ENCODE measurements at places on chromosomes 5 and 9.

DNA sequence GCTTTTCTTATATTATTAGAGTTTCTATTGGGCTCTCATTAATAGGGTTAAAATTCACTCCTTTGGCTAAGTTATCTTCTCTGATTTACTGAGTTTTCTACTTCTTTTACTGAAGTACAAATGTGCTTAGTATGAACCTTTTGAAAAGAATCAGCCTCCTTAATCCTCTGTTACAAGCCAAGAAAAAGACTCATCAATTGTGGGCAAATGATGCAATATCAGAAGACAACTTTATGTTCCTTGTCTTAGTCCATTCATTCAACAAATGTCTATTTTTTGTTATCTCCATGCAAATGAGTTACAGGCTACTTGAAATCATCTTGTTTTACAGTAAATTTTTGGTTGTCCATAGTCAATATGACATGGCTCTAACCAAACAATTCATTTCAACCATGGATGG lies 40.3 kb downstream of the SNCAIP start:
- no peak for DNase-seq

- DNase-seq: no peak
Measured at GRCh38 chr9:115986508-115986907, 167.1 kb upstream of the PAPPA start.

- DNase-seq: no peak
Measured at GRCh38 chr5:155027993-155028629, 14.6 kb downstream of the KIF4B start.

- no peak for DNase-seq
Measured at GRCh38 chr9:95435074-95435728, 81.6 kb downstream of the PTCH1 start.

DNA sequence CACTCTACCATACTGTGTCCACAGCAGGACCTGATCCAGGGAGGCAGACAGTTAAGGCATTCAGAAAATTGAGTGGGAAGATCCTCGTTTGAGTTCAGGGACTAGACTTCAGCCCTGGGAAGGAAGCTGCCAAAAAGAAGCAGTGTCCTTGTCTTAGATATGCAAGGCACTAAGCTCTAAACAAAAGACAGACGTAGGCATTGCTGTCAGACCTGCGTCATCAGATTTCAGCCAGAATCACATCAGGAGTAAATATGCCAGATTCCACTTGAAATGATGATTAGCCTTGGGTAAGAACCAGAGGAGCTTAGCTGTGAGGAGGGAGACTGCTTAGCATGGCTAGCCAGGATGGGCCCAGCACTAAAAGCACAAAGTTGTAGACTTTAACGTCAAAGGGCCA lies 56.7 kb downstream of the MAMDC2 start:
- DNase-seq: no peak

GRCh38 chr5:142800776-142801494 lies 30.8 kb downstream of the ARHGAP26 start:
- DNase-seq: no peak

- DNase-seq: no peak
Measured at GRCh38 chr5:125093776-125094175, 347.3 kb upstream of the ZNF608 start.

DNA sequence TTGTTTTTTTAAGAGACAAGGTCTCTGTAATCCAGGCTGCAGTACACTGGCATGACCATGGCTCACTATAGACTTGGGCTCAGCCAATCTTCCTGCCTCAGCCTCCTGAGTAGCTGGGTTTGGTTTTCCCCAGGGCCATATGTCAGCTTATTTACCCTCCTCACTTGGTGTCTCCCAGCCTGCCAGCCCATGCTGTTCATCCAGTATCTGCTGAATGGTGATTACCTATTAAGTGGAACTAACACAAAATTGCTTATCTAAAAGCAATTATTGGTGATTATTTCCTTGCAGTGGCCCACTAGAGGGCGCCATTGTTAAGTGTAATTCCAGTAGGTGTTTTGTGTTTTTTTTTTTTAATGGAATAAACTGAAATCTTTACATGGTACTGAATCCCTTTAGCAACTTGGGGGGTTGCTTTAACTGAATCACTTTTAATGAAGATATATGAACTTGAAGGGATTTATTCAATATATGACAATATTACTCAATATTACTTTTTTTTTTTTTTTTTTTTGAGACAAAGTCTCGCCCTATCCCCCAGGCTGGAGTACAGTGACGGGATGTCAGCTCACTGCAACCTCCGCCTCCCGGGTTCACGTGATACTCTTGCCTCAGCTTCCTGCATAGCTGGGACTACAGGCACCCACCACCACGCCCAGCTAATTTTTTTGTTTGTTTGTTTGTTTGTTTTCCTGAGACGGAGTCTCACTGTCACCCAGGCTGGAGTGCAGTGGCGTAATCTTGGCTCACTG lies 13.8 kb downstream of the EXOSC2 start:
- peak; percentile 45 for DNase-seq

- no peak for DNase-seq
Measured at GRCh38 chr5:57891443-57891842, 408.8 kb upstream of the ACTBL2 start.

DNA sequence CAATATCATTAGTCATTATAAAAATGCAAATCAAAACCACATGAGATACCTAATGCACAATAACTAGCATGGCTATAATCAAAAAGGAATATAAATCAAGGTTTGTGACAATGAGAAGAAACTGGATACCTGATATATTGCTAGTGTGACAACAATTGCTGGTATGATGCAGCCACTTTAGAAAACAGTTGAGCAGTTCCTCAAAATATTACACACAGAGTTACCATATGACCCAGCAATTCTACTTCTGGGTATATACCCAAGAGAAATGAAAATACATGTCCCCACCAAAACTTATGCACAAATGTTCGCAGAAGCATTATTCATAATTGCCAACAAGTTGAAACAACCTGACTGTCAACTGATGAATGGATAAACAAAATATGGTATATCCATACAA lies 339.7 kb upstream of the POU5F2 start:
- no peak for DNase-seq

GRCh38 chr9:114709636-114710035 lies 27.6 kb upstream of the TEX48 start:
- no peak for DNase-seq

GRCh38 chr9:98556511-98556910 lies 152.2 kb downstream of the GABBR2 start:
- DNase-seq: no peak

GRCh38 chr5:133968204-133968980 lies at the start of gene C5orf15:
C5orf15 (minus strand) TSS chr5:133968625; CDS start chr5:133968584, 41 bp downstream.
- DNase-seq: peak; percentile 93

DNA sequence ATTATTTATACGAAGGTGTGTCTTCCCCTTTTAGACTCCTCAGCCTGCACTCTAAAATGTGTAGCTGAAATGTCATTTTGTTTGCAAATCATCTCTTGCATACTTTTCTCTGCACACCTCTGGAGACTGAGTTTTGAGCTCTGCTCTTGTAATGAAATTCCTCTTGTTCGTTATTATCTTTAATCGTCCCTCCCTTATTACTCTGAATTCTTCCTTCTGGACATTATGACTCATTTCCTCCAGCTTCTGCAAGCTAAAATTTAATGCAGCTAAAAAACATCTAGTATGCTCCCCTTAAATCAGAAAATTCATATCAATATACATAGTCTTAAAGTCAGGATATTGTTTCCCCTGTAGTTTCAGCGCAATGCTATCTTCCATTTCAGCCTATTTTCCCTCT lies 13.5 kb downstream of the ISL1 start:
- no peak for DNase-seq
